Brain pericyte (primary cell): ENCODE measurements at places on chromosomes 7 and 10.

- DNase-seq: no peak
Observed at GRCh38 chr10:14822879-14823755, 14.7 kb downstream of the CDNF start.

DNA sequence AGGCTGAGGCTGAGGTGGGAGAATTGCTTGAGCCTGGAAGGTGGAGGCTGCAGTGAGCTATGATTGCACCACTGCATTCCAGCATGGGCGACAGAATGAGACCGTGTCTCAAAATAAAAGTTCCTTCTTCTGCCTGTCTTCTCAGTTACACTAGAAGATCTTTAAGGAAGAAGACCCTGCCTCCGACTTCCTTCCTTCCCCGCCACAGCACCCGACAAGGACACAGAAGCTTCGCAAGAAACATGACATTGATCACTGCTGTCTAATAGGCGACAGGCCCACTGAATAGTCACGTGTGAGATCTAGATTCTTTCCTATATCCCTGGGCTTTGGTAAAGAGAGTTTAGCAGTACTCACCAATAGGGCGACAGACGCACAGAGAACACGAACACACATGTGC is 118.2 kb downstream of the PRPF18 start:
- no peak for DNase-seq

DNA sequence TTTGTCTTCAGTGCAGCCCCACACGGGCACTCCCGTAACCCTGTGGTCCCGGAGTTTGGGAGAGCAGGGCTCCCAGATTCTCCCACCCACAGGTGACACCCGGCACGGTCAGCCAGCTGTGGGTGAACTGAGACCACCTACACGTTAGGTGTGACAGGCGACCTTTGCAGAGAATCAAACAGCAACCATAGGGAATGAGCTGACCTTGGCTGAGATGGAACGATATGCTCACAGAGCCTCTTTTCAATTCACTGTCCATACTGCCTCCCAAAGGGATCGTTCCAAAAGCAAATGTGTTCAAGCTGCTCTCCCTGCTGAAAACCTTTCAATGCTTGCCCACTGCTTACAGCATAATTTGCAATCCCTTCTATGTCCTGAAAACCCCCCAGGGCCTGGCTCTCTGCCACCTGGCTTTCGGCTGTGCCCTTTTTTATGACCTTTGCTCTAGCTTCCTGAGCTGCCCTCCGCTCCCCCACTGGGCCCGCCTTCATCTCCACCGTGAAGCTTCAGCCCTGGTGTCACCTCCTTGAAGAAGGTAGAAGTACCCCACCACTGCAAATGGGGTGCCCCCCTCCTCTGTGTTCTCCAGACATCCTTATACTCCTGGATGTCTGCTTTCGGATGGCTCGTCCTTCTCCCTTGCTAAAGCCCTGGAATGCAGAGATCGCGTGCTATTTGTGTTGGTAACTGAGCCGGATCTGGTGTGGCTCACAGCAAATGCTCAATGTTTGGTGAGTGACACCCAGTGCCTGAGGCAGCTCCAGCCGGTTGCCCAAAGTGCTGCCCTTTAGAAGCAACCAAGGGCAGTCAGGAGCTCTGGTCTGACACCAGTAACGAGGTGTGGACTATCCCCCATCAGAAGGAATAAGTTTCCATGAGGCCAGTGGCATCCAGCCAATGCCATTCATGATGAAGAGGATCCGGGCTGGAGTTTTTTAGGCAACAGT is 90.4 kb downstream of the KIAA1549 start:
- no peak for DNase-seq

DNA sequence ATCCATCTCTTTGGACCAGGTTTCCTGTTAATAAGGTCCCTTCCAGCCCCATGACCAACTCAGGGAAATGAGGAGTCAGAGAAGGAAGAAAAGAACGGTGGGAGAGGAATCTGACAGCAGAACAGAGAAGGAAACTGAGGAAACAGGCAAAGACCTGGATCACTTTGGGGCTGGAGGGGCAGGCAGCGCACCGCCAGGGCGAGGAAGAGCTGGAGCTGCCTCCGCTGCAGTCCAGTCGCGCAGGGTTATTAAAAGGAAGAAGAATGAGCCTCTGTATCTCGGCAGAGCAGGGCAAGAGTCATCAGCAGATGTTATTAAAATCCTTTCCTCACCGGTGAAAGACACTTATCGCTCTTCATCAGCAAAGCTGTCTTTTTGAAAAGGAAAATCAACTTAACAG is 37.7 kb upstream of the R3HCC1L start:
- no peak for DNase-seq

GRCh38 chr10:49010865-49011264 is 71.2 kb upstream of the LRRC18 start:
- DNase-seq: no peak

- no peak for DNase-seq
Observed at GRCh38 chr7:2151801-2152612, 80.7 kb downstream of the MAD1L1 start.

GRCh38 chr10:3009341-3009740 is 58.0 kb upstream of the PFKP start:
- DNase-seq: no peak

DNA sequence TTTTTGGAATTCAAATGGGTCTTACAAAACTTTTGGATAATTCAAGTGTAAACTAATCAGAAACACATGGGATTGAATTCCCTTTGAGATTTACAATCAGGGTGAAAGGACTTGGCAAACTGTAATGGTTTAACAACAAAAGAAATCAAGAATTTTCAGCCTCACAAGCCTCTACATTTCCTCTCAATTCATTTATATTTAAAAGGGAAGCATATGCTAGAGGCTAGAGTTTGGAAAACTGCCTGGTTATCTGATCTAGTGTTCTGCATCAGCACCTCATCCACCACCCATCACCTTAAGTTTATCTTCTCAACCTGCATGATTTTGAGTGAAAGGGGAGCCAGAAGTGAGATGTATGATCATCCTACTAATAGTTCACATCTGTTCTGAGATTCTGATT is 120.7 kb downstream of the TES start:
- DNase-seq: no peak

DNA sequence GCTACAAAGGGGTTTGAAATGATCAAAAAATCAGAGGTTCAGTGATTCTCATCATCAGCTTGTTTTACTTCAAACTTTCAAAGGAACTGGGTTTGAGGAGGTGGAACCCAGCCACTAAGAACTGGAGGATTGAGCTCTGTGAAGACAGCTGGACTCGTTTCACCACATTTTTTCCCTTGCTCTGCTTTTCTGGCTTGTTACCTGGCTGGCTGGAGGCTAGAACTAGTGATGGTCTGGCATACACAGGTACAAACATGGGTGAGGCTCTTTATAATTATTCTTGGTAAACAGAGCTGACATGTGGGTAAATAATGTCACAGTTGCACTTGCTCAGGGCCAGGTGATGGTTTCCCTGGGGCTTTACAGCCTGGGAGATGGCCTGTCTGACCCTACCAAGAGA is 352.5 kb downstream of the FGFR2 start:
- no peak for DNase-seq

GRCh38 chr7:77425101-77426051 is 9.2 kb upstream of the GSAP start:
- no peak for DNase-seq

DNA sequence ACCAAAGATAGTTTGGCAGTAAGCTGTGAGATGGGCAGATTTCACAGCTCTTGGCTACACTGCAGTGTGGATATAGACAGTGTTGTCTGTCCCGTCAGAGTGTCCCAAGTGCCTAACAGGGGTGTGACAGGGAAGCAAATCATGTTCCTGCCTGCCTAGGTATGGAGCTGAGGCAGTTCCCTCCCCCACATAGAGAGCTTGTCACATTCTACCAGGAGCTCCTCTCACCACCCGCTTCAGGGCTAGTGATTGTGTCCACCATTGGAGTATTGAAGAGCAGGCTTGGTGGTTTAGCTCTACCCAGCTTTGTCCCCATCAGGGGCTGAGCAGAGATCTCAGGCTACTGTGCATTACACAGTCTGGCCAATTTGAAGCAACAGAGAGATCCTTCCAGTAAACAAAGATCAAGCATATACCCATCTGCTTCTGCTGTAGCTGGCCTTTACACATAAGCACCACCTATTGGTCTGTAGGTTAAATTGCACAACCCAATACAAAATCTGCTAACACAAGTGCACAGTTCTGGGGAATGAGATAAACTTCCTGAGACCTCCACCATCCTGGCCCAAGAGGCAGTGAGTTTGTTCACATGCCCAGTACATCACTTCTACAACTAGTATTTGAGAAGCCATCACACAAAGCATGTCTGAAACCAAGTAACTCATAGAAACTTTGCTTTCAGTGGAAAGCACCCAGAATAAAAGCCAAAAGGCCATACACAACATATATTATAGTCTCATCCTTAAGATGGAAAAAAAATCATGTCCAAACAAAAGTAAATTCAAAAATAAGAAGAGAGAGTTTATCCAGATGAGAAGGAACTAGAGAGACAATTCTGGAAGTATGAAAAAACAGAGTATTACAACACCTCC is 67.3 kb downstream of the GLCCI1 start:
- DNase-seq: no peak

DNA sequence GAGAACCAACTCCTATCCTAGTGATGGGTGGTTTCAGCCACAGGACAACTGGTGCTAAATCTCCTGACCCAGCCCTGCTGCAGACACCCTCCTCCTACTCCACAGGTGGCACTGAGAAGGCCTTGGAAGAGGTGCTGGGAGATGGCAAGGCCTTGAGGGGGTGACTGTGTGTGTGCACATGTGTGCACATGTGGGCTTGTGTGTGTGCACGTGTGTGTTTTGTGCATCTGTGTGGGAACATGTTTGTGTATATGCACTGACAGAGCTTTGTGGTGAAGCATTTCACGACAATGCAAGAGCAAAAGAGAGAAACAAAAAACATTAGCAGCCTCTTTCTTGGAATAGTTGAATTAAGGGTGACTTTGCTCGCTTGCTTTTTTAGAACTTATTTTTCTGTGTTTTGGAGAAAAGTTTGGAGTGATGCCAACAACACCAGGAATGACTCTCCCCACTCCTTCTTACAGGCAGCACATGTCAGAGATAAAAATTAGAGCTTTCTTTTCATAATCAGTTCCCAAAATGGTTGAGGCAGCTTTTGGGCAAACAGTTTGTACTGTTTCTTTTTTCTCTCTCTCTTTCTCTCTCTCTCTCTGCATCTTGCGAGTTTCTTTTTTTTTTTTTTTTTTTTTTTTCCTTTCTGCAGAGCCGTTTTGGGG is 69.5 kb downstream of the SEC61G start:
- DNase-seq: no peak

GRCh38 chr7:45188736-45189135 is 31.1 kb downstream of the RAMP3 start:
- no peak for DNase-seq

GRCh38 chr7:926061-927030 is 28.1 kb downstream of the ADAP1 start:
- DNase-seq: no peak

GRCh38 chr10:90871279-90871765 is 452 bp upstream of the RPP30 start:
- peak; percentile 60 for DNase-seq

- no peak for DNase-seq
Observed at GRCh38 chr7:130429019-130429418, 11.8 kb downstream of the CEP41 start.

- no peak for DNase-seq
Observed at GRCh38 chr7:18975689-18976280, 141.7 kb downstream of the TWIST1 start.

DNA sequence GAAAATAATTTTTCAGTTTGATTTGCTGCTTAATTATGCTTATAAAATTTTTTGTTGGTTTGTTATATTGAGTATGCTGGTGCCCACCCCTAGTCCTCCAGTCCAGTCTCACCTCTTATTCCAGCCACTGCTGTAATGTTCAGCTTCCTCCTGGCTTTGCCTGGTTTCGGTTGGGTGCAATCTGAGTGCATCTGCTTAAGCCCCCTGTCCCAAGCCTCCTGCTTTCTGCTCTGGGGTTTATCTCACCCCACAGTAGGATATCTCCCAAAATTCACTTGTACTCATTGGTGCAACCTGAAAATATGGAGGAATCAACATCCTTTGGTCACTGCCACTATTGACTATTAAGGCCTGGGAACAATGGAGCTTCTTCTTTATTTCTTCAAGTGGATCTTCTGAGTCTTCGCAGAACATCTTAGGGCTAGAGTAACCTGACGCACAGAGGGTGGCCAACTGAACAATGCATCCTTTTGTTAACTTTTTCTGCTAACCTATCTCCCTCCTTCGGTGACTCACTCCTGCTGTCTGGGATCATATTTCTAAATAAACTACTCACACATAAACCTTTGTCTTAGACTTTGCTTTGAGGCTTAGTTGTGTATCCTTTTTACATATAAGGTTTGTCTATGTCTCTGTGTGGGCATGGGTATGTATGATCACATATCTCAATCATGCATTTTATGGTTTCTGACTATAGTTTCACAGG is 19.1 kb upstream of the SOSTDC1 start:
- no peak for DNase-seq

DNA sequence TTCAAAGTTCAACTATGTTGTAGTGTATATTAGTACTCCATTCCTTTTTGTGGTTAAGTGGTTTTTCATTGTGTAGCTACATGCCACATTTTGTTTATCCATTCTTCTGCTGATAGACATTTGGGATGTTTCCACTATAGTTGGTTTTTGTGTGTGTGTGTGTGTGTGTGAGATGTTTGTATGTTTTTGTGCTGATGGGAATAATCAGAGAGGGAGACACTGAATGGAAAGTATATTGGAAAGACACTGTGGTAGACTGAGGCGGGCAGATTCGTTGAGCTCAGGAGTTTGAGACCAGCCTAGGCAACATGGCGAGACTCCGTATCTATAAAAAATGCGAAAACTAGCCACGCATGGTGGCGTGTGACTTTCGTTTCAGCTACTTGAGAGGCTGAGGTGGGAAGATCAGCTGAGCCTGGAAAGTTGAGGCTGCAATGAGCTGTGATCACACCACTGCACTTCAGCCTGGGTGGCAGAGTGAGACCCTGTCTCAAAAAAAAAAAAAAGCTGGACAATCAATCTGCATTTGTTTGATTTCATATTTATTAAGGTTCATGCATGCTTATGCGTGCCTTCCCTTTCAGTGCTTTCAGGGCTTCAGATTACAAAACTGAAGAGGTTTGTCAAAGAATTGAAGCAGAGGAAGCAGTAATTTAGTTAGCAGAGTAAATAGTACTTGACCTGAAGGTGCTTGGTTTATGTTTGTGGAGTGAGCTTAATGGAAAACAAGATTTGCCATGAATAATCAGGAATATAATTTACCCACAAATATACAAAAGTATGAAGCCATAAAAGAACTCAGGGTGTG is 14.7 kb downstream of the SEC24C start:
- no peak for DNase-seq

- DNase-seq: no peak
Observed at GRCh38 chr10:85671530-85671929, 695.1 kb downstream of the GRID1 start.

DNA sequence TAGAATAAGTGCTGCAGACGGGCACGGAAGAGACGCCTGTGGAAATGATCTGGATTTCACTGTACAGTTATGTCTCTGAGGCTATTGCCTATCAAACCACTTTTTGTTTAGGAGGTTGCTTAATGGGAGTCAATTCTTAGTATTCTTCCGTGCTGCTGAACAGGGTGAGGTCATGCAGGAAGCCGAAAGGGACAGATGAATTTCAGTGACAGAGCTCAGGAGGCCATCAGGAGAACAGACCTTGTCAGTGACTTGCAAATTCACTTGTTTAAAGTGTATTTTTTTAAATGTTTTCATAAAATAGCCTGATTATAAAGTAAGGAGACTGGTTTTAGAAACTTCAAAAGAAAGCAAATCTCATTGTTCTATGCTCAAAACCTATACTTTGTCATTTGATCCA is 58.9 kb downstream of the XRCC2 start:
- no peak for DNase-seq

- DNase-seq: no peak
Observed at GRCh38 chr7:111892588-111892987, 313.6 kb downstream of the DOCK4 start.
